ENCODE measurements at places on chromosomes 3 and 15.

GRCh38 chr3:140584549-140584948 lies 93.3 kb upstream of the TRIM42 start:
- DNase-seq, result no peak

DNA sequence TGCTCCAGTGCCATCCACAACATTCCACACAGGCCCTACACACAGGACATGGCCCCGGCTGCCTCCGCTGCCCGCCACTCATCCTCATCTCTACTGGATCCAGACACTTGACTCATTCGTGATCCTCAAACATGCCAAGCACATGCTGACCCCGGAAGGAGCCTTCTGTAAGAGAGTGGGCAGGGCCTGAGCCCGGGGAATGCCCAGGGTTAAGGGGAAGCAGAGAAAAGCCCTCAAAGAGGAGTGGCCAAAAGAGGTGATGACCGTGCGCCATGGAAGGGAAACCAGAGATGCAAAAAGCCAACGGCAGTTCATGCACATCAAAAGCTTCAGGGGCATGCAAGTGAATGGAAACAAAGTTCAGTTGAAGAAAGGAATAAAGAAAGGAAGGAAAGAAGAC lies 46.1 kb downstream of the RFTN1 start:
- peak; percentile 32 for DNase-seq

DNA sequence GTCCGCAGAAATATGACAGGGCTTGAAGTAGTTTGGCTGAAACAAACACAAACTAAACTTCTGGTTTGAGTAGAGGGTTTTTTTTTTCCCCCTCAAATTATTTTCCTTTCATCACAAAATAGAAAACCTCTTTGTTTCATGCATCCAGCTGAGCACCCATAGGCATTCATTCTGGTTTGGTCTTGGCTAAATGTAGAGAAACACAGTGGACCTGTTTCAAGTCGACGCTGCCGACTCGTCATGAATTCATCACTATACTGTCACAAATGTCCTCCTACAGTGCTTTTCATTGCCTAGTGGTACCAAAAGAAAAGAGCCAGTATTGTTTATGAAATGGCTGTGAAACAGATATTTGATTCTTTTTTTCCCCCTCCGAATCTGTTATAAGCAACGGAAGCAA lies 52.4 kb upstream of the GYG1 start:
- DNase-seq, result no peak

DNA sequence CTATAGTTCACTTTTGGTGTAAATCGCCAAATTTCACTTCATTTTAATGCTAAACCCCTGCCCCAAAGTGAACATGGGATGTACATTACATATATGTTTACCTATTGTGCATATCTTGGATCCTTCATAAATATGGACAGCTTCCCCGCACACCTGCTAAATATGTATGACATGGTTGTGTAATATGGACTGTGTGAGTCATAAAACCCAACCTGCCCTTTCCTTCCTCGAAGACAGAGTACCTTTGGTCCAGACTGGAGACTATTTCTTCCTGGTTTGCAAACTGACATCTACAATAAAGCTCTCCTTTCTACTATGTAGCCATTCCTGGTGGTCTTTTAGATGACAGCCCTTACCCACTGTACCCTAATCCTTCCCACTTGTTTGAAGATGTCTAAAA lies 12.4 kb downstream of the ACTC1 start:
- DNase-seq, result no peak

GRCh38 chr3:47469616-47470015 lies 6.1 kb downstream of the SCAP start:
- DNase-seq, result no peak

GRCh38 chr15:26374806-26375205 lies 398.1 kb downstream of the GABRB3 start:
- no peak for DNase-seq
